Heart right ventricle (tissue), 16 donors: ENCODE measurements at places on chromosomes 2 and 18. TPM values are rescaled to one million over a fixed set of nuclear protein-coding genes. Genes with fewer than 3 reads are reported as not detected.
A peak's percentile ranks its signal among the peaks of the same experiment; 100 is the strongest.

DNA sequence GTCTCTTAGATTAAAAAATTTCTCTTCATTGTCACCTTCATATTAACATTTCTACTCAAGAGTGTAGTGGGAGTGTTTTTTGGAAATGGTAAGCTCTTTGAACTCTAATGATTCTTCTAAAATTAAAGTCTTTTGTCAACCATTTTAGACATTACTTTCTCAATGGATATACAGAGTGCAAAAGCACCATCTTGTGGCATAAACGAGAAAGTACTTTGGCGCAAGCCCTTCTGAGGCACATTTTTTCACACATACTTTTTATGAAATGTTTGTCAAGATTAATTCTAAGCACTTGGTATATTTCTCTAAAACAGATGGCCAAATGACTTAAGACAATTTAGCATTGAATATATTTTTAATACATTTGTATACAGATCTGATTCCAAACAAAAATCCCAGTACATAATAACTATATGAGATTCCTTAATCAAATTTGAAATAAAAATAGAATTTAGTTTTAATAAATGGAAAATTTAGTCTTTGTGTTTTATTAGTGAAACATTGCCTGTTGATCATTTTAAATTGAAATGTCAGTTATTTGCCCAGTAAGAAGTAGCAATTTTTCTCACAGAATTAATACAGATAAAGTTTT, 63.3 kb upstream of the GALNT5 start:
- no peak for DNase-seq

DNA sequence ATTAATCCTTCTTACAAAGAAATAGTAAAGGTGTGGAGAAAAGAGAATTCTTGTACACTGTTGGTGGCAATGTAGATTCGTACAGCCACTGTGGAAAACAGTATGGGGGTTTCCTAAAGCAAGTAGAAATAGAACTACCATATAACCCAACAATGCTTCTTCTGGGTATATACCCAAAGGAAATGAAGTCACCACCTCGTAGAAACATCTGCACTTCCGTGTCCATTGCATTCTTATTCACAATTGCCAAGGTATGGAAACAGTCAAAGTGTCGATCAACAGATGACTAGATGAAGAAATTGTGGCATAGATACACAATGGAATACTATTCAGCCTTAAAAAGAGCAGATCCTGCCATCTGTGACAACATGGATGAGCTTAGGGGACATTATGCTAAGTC, 93.4 kb upstream of the TGIF1 start:
- no peak for DNase-seq

DNA sequence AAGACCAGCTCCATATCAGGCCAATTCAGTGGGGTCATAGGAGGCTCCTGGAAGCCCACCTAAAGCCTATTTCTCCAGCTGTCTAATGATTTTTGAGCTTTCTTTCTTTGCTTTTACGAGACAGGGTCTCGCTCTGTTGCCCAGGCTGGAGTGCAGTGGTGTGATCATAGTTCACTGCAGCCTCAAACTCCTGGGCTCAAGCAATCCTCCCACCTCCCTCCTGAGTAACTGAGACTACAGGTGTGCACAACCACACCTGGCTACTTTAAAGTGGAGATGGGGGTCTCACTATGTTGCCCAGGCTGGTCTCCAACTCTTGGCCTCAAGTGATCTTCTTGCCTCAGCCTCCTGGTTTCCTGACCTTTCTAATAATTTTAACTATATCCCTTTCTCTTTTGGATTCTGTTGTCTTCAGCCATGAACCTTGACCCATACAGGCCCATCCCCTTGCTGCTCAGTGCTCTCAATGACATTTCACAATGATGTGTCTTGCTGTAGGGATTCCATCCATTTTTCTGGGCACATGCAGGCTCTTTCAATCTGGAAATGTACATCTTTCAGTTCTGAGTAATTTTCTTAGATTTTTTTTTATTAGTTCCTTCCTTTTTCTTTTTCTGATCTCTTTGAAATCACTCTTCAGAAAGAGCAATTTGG, 29.7 kb downstream of the GNLY start:
- no peak for DNase-seq

DNA sequence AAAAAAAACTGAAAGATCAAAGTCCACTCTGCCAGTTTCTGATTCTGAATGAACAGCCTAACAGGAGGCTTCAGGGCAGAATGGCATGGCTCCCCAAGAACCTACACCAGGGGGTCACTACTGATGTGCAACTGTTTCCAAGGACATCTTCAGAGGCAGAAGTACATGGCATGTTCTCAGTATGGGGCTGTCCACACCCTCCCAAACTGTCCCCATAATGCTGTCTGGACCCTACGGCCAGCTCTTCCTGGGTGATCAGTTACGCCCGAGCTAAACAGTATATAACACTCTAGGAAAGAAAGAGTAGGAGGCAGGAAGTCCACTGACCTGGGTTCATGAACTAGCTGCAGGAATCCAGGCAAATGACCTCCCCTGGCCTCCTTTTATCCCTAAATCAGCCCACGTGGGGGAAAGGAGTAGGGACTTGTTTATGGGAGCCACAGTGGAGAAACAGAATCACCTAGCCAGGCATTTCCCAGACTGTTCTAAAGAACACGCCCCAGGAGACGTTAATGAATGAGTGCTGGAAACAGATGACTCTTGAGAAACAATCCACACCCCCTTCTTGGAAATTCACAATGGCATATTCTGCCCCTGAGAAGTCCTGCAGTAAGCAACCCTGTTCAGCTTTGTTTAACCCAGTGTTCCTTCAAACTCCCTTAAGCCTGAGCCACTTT, 2.5 kb downstream of the TMBIM1 start:
- no peak for DNase-seq

CCDC102B gene
- 7.3 TPM for total RNA-seq

SERPINB12 gene
- not detected for total RNA-seq

- DNase-seq: no peak
Measured at GRCh38 chr2:137975280-137976271, 11.3 kb downstream of the HNMT start.

- no peak for DNase-seq
Measured at GRCh38 chr2:230691005-230691647, 21.5 kb upstream of the CAB39 start.

DNA sequence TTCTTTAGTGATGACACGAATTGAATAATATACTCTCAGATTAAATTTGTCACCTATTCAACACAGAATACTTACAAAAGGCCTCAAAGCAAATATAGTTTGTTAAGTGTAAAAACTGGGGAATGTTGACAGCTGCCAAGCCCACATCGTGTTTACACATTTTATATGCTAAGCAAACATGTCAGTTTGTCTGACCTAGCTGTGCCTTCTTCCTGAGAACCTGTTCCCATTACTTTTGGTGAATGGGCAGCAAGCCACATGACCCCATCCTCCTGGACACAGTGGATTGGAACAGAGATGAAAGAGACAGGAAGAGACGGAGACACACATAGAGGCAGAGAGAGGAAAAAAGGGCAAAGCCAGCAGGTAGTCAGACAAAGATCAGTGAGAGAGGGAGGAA, 22.9 kb upstream of the CUL3 start:
- DNase-seq: no peak

DNA sequence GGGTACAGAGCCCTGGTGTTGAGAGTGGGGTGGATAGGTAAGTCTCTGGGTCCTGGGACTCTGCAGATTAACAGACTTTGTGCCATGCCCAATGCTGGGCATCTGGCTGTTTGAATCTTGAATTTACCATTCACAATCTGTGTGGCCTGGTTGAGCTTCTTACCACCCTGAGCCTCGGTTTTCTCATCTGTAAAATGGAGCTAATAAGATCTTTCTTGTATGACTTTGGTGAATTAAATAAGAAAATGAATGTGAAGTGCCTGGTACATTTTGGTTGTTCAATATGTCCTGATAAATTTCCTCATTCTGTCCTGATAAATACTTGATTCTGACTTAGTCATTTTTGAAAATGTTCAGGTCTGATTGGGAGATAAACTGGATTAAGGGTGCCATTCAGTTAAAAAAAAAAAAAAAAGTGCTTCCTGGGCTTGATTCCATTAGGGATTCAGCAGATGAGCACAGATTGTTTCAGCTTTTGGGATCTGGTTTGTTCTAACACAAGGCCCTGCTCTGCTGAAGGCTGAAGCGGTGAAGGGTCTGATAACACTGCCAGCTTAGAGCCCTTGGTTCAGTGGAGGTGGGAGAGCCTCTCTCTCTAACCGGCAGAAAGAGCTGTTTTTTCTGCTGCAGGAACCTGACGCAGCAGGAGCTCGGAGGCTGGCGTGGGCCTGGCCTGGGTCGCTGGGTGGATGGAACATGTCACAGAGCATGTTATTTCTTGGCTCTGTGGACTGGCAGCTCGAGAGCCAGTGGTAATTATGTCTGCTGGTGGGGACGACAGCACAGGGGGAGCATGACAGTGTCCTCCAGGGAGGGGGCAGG, 84.5 kb upstream of the MCFD2 start:
- DNase-seq: no peak

DNA sequence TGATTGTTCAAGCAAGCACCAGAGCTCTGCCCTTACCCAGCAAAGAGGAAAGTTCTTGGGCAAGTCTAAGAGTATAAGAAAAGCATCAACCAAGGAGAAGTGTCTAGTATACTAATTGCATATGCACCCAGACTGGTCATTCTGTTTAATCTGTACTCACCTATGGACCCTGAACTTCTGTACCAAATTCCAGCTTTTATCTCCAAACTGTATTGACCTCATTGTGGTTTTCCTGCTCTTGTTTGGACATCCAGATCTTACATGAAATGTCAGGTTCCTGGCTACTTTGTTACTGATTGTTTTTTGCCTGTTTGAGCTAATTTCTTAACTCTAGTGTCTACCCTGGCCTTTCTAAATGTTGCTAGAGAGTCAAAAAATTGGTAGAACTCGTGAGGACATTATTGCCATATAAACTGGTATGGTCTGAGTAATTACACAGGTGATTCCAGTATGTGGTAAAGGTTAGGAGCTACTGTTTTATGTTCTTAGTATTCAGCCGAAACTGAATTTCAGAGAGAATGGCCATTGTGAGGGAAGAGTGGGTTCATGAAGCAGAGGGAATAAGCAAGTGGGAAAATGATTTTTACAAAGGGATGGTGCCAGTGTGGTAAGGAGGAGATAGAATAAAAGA, 146.3 kb downstream of the HNMT start:
- DNase-seq: no peak

MATN3 gene
- 0.09 TPM for total RNA-seq

- DNase-seq: no peak
Measured at GRCh38 chr2:33484042-33484621, 7.7 kb downstream of the RASGRP3 start.

GRCh38 chr18:11518788-11519685, 90.4 kb upstream of the SLC35G4 start:
- peak; percentile 14 for DNase-seq

NXPH2 gene
- not detected for total RNA-seq

- DNase-seq: peak; percentile 29
Measured at GRCh38 chr2:113888641-113889470, 1.0 kb upstream of the ACTR3 start.

GRCh38 chr2:18645315-18645714, 55.9 kb upstream of the NT5C1B start:
- DNase-seq: no peak

DNA sequence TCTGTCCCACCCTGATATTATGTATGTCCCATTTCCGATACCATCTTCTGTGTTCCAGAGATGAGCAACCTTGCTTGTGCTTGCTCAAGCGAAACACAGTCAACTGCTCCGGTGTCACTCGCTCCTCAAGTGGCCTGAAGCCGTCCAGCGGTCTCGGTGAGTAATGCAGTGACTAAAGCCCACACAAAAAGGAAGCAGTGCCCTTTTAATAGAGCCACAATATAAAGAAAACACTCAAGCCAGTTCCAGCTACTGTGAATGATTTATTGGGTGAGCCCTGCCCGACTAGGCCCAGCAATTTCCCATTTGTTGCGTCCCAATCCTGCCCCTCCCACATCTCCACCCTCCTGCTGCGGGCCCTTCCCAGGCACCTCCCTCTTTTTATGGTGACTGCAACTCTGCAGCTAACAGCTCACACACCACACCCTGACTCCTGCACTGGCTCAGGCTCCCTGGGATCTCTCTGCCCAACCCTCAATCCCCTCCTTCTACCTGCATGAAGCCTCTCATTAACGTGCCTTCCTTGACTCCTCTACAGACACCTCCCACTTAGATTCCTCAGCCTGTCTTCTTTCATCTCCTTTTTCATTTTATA, 44.2 kb upstream of the DSC1 start:
- peak; percentile 39 for DNase-seq

TMEM169 gene
- 0.11 TPM for total RNA-seq

DNA sequence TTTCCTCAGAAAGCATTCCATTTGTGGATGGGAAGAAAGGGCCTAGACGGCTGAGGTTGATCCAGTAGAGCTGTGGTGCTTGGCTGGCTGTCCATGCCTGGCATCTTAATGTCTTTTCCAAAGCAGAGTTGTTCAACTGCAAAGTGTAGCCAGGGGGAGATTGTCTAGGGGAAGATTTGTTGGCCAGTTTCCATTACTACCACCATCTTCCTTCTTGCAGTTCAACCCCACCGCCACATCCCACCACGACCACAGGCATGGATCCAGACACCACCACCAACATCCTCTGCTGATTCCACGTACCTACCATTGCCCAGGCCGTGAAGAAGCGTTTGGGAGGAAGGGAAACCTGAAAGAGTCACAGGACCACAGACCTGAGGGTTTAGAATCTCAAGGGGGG, 50.7 kb upstream of the HAAO start:
- no peak for DNase-seq

DNA sequence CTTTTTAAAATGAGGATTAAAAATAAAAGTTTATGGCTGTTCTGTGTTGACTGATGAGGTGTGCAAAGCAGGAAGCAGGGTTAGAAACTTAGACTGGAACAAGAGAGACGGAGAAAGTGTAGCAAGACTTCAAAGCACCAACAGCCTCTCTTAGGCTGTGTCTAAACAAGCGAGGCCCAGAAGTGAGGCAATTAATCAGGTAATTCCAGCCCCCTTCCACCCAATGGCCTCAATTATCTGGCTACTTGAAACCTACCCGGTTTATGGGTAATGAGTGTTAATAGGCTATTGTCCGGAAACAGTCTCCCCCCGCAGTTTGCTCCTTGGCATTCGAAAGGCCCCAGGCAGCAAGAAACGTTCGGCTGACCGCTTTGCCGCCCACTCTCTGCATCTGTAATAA, 171.7 kb upstream of the MYCN start:
- no peak for DNase-seq

SCN7A gene
- total RNA-seq: 12.8 TPM

ZNF396 gene
- total RNA-seq: 0.97 TPM

DNA sequence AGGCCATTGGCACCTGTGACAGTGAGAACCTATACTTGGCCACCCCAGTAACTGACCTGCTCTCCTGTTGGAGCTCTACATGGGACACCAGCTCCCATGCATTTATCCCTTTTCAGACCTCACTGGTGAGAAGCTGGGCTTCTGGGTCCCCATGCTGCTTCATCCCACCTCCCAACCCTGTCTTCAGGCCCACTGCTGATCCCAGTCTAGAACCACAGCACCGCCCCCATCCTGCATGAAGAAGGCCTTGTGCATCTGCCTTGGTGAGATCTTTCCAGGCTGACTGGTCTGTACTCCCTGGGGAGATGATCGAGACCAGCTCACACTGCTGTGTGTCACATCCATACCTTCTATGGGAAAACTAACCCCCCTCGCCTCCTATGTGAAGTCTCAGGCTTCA, 22.7 kb downstream of the TTC32 start:
- no peak for DNase-seq
